ENCODE measurements at places on chromosomes 6 and 20. TPM values are rescaled to one million over a fixed set of nuclear protein-coding genes. Genes with fewer than 3 reads are reported as not detected.

Gene TREML2
- total RNA-seq, result under 0.01 TPM

Gene SLC16A10
- 7.6 TPM for total RNA-seq

Gene EYS
- 2.0 TPM for total RNA-seq

Gene EDN1
- 3.4 TPM for total RNA-seq

Gene PREX1
- 16.0 TPM for total RNA-seq

Gene SLC32A1
- 5.9 TPM for total RNA-seq

Gene RHAG
- total RNA-seq, result 0.49 TPM

Gene OPN5
- total RNA-seq, result not detected

Gene CD93
- 11.3 TPM for total RNA-seq

Gene RAMACL
- 1.5 TPM for total RNA-seq

Gene ERGIC3
- 160 TPM for total RNA-seq

Gene CEP85L
- total RNA-seq, result 24.3 TPM

Measured in temporal lobe (tissue), 4 donors.